ENCODE measurements at places on chromosomes 2 and 18.

GRCh38 chr2:231710799-231711676 lies 2.7 kb downstream of the PTMA start:
- DNase-seq = no peak

GRCh38 chr2:46053564-46053963 lies 243.6 kb upstream of the EPAS1 start:
- no peak for DNase-seq

GRCh38 chr18:33720133-33720532 lies 142.1 kb downstream of the ASXL3 start:
- DNase-seq = no peak

GRCh38 chr2:112170495-112170894 lies 32.3 kb downstream of the FBLN7 start:
- DNase-seq = no peak

- DNase-seq = peak; percentile 37
Measured at GRCh38 chr2:178891265-178891958, 84.2 kb upstream of the TTN start.

GRCh38 chr2:25176541-25177181 lies 8.3 kb upstream of the POMC start:
- DNase-seq = no peak

Data from NCI-H2029 (cell line).